ENCODE measurements at places on chromosomes 11 and 22.

GRCh38 chr11:44138286-44138685 is 42.8 kb downstream of the EXT2 start:
- DNase-seq, result no peak

GRCh38 chr11:117273550-117274289 is 17.4 kb upstream of the BACE1-AS start:
- no peak for DNase-seq

GRCh38 chr11:96396637-96397036 is 6.8 kb downstream of the JRKL start:
- no peak for DNase-seq

- DNase-seq, result no peak
These were observed 30.9 kb upstream of the SLC35C1 start for GRCh38 chr11:45773786-45774655.

DNA sequence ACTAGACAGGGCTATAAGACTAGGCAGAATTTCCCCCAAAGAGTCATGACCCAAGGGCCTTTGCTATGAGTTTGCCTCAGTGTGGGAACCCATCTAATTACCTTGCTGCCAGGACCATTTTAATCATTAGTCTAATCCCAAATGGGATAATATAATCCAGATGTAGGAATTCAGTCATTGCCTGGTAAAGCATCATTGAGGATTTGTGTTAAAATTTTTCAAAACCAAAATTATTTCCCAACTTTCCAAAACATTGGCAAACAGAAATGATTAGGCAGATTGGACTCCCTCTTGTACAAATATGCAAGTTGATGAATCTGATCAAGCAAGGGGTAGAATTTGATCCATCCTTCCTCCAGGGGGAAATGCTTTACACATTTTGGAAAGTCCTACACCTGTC is 16.2 kb upstream of the MMP13 start:
- DNase-seq, result no peak

GRCh38 chr11:71489311-71490043 is 36.5 kb downstream of the NADSYN1 start:
- no peak for DNase-seq

GRCh38 chr22:22536916-22537315 is 16.8 kb upstream of the ZNF280A start:
- no peak for DNase-seq

DNA sequence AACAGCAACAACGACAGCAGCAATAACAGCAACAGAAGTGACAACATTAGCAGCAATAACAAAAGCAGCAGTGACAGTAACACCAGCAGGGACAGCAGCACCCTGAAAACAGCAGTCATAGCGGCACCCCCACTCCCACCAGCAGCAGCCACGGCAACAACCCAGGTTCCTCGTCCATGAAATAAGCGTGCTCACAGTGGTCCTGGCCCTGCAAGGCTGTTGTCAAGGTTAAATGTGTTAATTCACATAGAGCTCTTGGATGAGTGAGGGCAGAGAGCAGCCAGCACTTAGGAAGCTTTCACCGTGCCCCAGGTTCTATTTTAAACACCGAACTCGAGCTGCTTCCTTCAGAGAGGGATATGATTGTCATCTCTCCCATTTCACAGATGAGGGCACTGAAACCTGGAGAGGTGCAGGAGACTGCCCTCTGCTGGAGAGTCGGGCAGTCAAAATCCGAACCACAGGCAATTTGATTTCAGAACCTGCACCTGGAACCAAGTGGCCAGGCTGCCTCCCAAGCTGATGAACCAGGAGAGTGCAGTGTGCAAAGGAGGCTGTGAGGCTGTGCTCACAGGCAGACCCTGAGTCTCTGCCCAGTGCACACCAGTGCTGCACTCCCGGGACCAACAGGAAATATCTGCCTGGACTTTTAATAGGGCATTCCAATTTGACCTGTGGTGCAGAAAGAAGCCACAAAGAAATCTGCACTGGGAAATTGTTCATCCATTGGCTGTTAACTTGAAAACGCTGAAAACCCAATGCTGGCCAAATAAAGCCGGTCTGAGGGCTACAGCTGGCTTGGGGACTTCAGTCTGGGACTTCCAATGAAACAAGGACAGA is 22.9 kb upstream of the FGF3 start:
- no peak for DNase-seq

DNA sequence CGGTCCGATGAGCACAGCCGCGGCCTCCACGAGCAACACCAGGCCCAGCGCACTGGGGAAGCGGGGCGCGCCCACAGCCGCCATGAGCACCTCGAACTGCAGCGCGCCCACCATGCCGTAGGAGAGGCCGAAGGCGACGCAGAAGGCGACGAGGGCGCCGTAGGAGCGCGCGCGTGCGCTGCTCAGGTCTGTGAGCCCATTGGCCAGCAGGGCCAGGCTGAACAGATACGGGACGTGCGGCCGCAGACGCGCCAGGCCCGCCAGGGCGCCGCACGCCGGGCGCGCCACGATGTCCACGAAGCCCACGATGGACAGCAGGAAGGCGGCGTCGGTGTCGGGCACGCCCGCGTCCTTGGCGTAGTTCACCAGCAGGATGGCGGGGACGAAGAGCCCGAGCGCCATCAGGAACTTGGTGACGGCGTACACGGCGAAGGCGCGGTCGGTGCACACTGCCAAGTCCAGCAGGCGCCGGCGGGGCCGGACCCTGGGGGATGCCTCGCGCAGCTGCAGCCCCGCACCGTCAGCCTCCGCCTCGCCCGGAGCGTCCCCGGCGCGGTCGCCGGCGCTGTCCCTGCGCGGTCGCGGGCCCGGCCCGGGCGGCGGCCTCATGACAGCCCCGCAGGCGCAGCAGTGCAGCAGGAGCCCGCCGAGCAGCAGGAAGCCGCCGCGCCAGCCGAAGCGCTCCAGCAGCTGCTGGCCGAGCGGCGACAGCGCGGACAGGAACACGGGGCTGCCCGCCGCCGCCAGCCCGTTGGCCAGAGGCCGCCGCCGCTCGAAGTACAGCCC is 2.9 kb downstream of the SLC16A8 start:
- peak; percentile 83 for DNase-seq

- DNase-seq, result peak; percentile 93
These were observed 5.9 kb downstream of the TP53AIP1 start for GRCh38 chr11:128936606-128937251.

- no peak for DNase-seq
These were observed 80.1 kb downstream of the C2CD3 start for GRCh38 chr11:74090701-74091100.

GRCh38 chr11:46457021-46457420 is 65.4 kb upstream of the CHRM4 start:
- DNase-seq, result no peak

GRCh38 chr22:36183446-36183845 is 18.2 kb downstream of the APOL4 start:
- no peak for DNase-seq

DNA sequence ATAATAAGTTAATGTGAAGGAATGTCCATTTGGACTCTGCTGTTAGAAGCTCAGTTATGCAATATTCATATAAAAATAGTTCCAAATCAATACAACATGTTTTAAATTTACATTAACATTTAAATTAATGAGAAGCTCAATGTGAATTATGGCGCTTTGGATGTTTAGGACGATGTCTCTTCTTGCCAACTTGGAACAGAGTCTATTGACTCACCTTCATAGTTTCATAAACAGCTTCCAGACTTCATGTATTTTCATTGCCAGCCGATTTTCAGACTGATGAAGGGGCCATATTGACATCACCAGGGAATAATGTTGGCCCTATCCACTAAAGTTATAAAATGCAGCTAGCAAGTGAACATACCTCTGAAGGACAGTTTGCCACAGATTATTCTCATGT is 1136.2 kb downstream of the LRRC4C start:
- no peak for DNase-seq

- DNase-seq, result no peak
These were observed 9.5 kb downstream of the YPEL4 start for GRCh38 chr11:57640068-57640800.

- no peak for DNase-seq
These were observed 16.7 kb downstream of the DDX25 start for GRCh38 chr11:125921042-125921441.

DNA sequence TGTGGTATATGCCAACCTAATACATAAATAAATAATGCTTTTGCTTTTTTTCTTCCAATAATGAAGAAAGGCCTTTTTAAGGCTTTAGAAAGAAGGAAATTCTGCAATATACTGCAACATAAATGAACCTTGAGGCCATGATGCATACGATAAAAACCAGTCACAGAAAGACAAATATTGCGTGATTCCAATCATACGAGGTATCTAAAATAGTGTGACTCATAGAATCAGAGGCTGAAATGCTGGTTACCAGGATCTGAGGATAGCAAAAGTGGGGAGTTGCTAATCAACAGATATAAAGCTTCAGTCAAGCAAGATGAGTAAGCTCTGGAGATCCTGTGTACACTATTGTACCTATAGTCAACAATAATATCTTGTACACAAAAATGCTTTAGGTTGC is 24.2 kb downstream of the MS4A6A start:
- DNase-seq, result no peak

DNA sequence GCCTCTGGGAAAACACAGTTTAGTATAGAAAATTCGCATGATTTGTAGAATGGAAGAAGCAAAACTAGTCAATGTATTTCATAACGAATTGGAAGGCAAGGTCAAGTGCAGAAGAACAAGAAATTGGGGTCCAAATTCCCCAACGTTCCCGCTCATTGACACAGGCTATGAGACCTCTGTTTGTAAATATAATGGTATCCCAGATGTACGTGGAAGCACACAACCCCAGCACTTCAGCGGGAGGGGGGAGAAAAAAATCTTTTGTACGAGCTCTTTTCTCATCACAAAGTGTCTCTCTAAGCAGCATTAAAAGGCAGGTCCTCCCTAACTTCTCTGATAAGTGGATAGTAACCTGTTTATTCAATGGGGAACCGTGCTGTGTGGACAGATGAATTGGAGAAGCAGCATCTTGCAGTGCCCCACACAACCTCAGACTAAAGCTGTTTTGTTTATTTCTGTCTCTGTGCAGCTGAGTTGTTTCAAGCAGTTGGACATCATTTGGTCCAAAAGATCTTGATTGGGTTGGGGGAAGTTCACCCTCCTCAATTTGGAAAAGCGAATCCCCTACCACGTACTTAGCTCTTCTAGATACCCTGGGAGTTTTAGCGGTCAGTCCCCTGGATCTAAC is 1.1 kb upstream of the GAB2 start:
- no peak for DNase-seq

DNA sequence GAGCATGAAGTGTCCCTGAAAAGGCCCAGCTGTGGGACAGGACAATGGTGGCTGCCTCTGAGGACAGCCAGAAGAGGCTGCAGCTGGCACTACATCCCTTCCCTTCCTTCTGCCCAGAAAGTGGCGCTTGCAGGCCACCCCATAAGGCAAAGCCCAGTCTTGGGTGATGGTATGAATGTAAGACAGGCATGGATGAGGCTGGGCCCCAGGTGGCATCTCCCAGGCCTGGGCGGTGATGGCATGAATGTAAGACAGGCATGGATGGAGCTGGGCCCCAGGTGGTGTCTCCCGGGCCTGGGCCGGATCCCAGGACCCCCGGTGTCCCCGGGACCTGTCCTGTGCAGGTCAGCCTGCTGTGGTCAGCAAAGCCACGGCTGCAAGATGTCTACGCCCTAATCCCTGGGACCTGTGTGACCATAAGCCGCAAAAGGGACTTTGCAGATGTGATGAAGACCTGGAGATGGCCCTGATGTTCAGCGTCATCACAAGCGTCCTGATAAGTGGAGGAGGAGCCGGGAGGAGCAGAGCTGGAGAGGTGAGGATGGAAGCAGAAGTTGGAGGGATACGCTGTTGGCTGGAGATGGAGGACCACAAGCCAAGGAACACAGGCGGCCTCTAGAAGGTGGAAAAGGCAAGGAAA is 181.1 kb downstream of the CTTN start:
- no peak for DNase-seq

GRCh38 chr11:29162491-29162890 is 854.3 kb downstream of the KCNA4 start:
- DNase-seq, result no peak

DNA sequence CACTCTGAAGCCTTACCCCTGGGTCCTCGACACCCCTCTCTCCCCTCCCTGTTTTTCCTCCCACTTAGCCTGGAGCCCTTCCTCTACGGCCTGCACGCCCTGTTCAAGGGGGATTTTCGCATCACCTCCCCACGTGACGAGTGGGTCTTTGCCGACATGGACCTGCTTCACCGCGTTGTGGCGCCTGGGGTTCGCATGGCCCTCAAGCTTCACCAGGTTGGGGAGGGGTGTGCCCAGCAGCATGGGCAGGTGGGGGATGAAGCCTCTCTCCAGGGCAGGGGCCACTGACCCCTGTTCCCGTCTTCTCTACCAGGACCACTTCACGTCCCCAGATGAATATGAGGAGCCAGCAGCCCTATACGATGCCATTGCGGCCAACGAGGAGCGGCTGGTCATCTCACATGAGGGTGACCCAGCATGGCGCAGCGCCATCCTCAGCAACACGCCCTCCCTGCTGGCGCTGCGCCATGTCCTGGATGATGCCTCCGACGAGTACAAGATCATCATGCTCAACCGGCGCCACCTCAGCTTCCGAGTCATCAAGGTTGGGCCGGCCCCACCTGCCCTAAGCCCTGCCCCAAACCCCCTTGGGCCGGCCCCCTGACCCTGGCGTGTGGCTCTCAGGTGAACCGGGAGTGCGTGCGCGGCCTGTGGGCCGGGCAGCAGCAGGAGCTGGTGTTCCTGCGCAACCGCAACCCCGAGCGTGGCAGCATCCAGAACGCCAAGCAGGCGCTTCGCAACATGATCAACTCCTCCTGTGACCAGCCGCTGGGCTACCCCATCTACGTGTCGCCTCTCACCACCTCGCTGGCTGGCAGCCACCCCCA is 2.8 kb upstream of the SIPA1 start:
- DNase-seq, result no peak

- DNase-seq, result no peak
These were observed 459.3 kb downstream of the NTM start for GRCh38 chr11:131829725-131830124.

GRCh38 chr11:116580799-116581198 is 192.0 kb downstream of the BUD13 start:
- DNase-seq, result peak; percentile 91

- DNase-seq, result no peak
These were observed 2.4 kb upstream of the SSTR3 start for GRCh38 chr22:37214731-37215030.

GRCh38 chr11:65420979-65421793 is 1.4 kb upstream of the NEAT1 start:
- peak; percentile 68 for DNase-seq

GRCh38 chr11:91630916-91631673 is 593.5 kb upstream of the FAT3 start:
- DNase-seq, result no peak

DNA sequence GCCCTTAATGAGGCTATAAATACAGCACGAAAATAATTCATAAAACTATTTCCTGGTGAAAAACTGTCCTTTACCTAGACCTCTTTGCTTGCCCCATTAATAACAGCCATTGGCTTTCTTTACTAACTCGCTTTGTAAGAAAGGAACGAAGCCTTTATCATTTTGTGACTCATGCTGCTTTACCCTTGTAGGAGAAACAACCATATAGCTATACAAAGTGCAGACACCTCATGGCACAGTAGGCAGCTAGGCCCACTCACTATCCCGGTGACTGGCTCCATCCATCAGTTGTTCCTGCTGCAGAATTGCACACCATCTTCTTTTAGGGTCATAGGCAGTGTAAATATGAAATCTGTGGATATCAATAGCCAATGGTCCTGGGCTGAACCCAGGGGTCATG is 85.8 kb downstream of the LDLRAD3 start:
- no peak for DNase-seq

GRCh38 chr22:49392841-49393510 is 434.7 kb downstream of the BRD1 start:
- no peak for DNase-seq

- DNase-seq, result peak; percentile 82
These were observed 69.2 kb upstream of the CCDC90B start for GRCh38 chr11:83355391-83355790.

- no peak for DNase-seq
These were observed 759 bp downstream of the CPT1A start for GRCh38 chr11:68840661-68841653.

GRCh38 chr11:2981130-2981529 is 11.0 kb downstream of the NAP1L4 start:
- DNase-seq, result no peak
